ENCODE measurements at places on chromosomes 5 and 9. TPM values are rescaled to one million over a fixed set of nuclear protein-coding genes. Genes with fewer than 3 reads are reported as not detected.

PLCXD3 gene
- 0.55 TPM for total RNA-seq

MAPKAP1 gene
- 109 TPM for total RNA-seq

EIF4EBP3 gene
- 3.6 TPM for total RNA-seq

SPACA9 gene
- total RNA-seq, result 3.9 TPM

CARTPT gene
- total RNA-seq, result not detected

CCNJL gene
- 12.5 TPM for total RNA-seq

ZFP2 gene
- 1.1 TPM for total RNA-seq

CDH18 gene
- total RNA-seq, result not detected

CD14 gene
- 0.34 TPM for total RNA-seq

ANKRD34B gene
- 0.20 TPM for total RNA-seq

PCDHGA2 gene
- total RNA-seq, result 0.14 TPM

PDE6A gene
- total RNA-seq, result 0.17 TPM

DDX4 gene
- total RNA-seq, result not detected

GRCh38 chr9:90999425-91000397 is 198.1 kb downstream of the SYK start:
- no peak for DNase-seq

GRCh38 chr5:76582230-76583162 is 40.7 kb downstream of the F2RL2 start:
- peak; percentile 81 for DNase-seq

- no peak for DNase-seq
Measured at GRCh38 chr5:131265311-131265803, 1.5 kb downstream of the CDC42SE2 start.

- no peak for DNase-seq
Measured at GRCh38 chr5:86152988-86153560, 464.7 kb upstream of the COX7C start.

DNA sequence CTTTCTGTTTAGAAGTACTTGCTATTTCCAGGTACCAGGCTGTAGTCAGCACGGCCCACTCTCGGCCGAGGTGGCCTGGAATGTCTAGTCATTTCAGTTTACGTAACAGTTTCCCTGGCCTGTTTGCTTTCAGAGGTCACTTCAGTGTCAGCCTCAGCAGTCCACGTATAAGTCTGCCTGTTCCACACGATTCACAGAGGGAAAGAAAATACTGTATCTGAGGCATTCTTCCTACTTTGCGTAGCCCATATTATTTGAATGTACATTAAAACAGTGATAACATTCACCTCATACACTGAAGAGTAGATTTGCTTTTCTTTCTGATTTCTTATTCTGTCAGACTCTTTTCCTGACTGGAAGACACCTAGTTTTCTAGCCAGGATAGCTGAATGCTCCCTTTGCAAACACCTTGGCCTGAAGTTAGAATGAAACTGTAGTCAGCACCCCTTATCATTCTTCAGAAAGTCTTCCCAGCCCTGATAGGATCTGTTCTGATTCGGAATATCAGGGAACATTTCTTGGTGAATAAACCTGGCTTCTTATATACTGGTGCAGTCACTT is 140.9 kb downstream of the AOPEP start:
- peak; percentile 97 for DNase-seq

- DNase-seq, result peak; percentile 94
Measured at GRCh38 chr5:5145651-5146529, 5.8 kb downstream of the ADAMTS16 start.

DNA sequence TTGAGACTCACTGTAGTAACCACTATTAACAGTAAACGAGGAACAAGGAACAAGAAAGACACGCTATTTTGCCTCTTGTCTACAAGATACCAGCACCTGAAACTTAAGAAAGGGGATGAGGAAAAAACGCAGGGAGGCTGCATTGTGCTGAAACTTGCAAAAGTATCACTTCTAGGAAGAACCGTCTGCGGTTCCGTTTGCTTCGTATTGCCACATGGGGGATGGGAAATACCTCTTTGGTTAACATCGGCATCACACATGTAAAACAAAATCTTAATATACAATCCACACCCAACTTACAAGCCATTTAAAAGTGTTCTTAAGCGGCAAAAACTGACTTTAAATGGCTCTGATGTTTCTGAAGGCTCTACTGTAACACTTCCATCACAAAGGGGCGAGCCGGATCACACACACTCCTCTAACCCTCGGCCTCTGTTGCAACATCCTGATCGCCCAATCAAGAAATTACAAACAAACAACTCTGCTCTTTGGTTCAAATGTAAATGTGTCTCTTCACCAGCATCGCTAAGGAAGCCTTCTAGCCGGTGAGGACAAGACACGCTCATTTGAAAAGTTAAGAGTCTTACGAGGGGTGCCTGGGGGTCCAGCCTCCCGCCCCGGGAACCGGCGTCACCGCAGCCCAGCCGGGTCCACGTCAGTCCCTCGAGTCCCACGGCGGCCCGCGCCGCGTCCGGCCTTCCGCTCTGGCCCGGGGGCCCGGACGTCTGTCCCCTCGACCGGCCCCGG is 621 bp downstream of the SEC16A start:
- no peak for DNase-seq

- no peak for DNase-seq
Measured at GRCh38 chr5:156879665-156880285, 29.7 kb downstream of the PPP1R2B start.

DNA sequence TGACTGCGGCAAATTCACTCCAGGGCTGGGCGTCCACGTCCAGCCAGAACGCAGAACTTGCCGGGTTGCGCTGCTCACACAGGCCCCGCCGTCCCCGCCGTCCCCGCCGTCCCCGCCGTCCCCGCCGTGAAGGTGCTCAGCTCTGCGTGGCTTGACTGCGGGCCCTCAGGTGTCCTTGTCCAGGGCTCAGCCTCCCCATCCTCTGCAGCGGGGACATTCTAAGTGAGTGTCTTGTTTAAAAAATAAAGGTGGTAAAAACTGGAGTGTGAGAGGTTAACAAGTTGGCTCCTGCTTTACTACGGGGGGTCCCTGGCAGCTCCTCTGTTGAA is 14.9 kb downstream of the IRX4 start:
- no peak for DNase-seq

DNA sequence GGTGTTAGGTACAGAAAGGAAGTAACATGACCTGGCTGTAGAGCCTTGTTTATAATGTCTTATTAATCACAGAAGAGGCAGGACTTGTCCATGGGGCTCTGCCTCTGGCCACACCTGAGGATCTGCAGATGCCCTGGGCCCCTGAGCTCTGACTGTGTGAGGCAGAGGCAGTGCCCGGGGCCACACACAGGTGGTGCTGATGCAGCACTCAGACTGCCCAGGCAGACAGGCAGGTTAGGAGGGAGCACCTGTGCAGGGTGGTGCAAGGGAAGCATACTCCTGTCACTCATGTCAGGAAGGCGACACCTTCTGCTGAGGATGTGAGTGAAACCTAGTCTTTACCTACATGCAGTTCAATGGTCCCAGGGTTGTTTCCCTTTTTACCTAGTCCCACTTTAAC is 88.7 kb downstream of the CFAP90 start:
- DNase-seq, result no peak

GRCh38 chr5:124604419-124604818 is 142.0 kb downstream of the ZNF608 start:
- DNase-seq, result no peak

- DNase-seq, result peak; percentile 7
Measured at GRCh38 chr5:28766565-28767158, 1728.3 kb upstream of the CDH9 start.

GRCh38 chr5:14263699-14264098 is 120.6 kb downstream of the TRIO start:
- no peak for DNase-seq

DNA sequence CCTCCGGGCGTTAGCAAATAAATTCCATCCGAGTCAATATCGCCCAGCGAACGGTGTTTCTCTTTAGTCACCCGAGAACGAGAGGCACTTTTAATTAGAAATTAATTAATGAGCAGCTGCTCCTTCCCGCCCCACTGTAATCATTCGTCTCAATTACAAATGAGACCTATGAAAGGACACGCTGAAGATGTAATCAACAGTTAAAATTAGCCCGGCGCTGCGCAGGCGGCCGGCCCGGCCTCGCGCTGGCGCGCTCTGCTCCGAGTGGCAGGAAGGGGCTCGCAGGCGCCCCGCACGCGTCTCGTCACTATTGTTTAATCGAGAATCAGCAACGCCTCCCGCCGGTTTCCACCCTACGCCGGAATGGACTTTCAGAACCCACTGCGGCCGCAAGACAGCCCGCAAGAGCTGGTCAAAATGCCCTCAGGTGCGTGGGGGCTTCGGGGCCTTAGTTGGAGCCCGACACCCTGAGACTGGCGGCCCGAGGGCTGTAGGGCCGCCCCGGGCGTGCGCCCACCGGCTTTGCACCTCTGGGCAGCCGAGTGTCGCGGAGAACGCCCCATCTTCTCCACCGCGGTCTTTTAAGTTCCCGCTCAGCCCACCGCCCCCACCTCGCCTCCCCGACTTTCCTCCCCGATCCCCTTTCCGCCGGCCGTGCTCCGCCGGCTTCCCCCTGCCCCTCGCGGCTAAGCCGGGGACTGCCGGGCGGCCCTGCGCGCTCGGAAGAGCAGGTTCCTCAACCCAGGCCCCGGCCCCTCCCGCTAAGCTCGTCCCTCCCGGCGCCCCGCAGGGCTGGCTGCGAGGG is 597 bp upstream of the IRX4 start:
- no peak for DNase-seq

GRCh38 chr5:78621291-78621738 is 27.3 kb downstream of the LHFPL2 start:
- peak; percentile 35 for DNase-seq

- peak; percentile 25 for DNase-seq
Measured at GRCh38 chr5:135426102-135427082, 20.8 kb downstream of the DCANP1 start.

DNA sequence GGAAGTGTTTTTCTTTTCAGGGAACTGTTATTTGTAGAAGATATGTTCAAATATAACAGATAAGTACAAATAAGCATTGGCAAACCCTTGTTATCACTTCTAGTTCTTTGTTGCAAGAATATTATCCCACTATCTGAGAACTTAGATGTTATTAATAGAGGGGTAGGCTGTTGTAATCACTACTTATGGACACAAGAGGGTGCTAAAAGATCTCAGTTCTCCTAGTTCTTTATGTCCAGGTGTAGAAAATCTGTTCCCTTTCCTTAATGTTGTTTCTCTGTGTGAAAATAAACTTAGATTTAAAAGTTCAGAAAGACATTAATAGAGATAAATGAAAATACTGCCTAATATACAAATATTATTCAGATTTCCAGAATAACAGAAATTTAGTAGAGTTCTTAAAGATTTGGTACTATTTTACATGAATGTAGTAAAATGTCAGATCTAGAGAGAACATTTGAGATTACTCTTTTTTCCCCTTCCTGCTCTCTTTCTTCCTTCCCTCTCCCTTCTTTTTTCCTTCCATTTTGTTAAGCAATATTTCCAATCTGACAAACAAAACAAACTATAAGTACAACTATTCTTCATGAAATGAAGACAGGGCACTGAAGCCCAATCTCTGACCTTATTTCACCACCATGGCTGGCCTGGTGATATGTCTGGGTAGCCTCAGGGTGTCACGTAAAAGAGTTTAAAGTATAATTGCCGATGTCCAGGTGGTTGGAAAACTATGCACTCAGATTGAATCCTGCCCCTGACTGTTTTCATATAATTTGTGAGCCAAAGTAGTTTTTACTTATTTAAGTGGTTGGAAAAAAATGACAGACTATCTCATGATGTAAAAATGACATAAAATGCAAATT is 43.6 kb upstream of the C5orf46 start:
- peak; percentile 20 for DNase-seq

- no peak for DNase-seq
Measured at GRCh38 chr5:178786417-178786816, 56.0 kb upstream of the ZNF354A start.

DNA sequence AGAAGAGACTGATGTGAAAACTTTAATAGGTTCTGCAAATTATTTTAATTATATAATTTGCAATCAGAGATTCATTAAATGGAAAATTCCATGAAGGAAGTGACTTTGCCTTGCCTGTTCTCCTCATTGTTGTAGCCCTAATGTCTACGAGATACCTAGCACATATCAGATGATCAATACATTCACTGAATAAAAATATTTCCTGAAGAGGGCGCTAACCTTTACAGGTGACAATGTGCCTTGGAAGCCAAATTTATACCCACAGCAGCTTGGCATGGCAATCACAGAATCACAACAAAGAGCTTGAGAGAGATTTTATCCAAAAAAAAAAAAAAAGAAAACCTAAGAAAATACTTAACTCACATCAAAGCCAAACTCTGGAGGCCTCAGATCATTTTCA is 17.4 kb downstream of the HAUS6 start:
- DNase-seq, result no peak

DNA sequence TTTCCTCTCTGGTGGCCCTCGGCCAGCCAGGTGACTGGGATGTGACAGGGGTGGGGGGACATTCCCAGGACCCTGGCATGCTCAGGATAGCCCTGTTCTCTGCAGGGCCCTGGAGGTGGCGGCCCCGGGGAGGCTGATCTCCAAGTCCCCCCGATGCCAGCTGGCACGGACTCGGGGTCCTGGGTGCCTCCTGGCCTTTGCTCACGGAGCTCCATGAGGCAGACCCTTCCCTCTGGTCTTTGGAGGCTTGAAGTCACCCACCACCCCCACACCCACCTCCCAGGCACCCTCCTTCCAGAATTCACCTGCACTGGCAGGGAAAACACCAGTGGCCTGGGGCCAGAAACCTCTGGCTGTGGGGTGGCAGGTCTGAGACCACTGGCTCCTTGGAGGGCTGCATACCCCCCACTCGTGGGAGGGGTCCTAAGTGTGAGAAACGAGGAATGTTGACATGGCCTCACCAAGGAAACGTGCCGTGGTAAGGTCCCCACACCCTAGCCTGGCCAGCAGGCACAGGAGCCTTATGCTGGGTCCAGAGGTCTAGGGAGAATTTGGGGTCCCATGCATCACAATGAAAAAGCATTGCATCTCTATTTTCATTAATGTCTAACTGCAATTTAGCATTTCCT is 130.8 kb upstream of the FAM120A start:
- no peak for DNase-seq

DNA sequence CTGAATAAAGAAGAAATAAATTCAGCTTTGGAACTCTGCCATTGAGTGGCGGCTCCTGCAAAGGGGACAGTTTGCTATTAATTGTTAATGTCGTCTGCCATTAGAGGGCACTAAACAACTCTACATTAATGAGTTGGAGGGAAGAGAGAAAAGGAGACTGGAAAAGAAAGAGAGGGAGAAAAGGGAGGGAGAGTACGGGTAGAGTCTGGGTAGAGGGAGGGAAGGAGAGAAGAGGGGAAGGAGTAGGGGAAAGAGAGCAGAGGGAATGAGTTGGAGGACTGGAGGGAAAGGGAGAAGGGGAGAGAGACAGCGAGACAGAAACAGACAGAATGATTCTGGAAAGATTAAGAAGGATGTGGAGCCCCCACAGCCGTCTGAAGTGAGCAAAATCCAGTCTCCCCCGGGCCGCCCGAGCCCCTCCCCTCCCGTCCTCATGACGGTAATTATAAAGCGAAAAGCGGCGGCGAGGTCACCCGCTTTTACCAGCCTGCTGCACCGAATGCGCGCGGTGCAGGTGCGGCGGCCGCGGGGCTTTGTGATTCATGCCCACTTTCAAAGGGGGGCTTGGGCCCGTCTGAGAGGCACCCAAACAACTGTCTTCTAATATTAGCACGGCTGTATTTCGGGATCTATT is 1.9 kb upstream of the FST start:
- peak; percentile 32 for DNase-seq

GRCh38 chr5:31626156-31626555 is 12.8 kb upstream of the PDZD2 start:
- no peak for DNase-seq
